CD4-positive, alpha-beta T cell treated with Interleukin-2 at 100 ng/mL for 4 hours (primary cell): ENCODE measurements at places on chromosomes 12 and 14.

DNA sequence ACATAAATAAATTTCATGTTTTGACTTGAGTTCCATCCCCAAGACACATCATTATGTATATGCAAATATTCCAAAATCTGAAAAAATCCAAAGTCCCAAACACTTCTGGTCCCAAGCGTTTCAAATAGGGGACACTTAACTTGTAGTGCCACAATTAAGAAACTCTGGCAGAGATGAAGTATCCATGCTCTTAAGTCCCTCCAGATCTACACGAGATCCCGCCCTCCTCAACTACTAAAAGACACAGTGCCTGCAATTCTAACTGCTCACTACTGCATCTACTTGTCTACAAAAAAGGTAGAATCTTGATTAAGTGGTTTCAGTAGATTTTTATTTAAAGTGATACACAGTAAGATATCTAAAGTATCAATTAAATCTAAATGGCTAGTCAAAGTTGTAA, 97.0 kb downstream of the MED13L start:
- no peak for DNase-seq

GRCh38 chr14:82587226-82587625, 1053.6 kb upstream of the SEL1L start:
- DNase-seq, result no peak

DNA sequence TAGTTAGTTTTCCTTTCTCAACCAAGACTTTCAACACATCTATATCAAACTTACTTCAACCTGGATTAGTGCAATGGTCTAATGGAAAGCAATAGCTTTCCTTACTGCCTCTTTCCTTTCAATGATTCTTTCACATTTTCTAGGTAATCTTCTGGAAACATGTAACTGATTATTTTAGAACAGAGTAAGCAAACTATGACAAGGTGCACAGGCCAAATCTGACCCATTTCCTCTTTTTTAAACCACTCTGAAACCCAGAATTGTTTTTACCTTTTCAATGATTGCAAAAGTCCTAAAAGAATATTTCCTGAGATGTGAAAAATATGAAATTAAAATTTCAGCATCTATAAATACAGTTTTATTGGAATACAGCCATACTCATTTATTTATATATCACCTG, 81.6 kb upstream of the TMTC2 start:
- no peak for DNase-seq

- no peak for DNase-seq
Observed at GRCh38 chr12:69091442-69092017, 147.8 kb upstream of the CPSF6 start.

GRCh38 chr14:100291305-100292075, 14.8 kb downstream of the SLC25A29 start:
- DNase-seq, result no peak

GRCh38 chr14:74207943-74208342, 31.3 kb upstream of the VSX2 start:
- DNase-seq, result no peak
